ENCODE measurements at places on chromosomes 2 and 18.

- DNase-seq: no peak
Observed at GRCh38 chr18:31576670-31577069, 15.0 kb upstream of the TTR start.

GRCh38 chr18:41410006-41410405 is 545.0 kb upstream of the PIK3C3 start:
- no peak for DNase-seq

DNA sequence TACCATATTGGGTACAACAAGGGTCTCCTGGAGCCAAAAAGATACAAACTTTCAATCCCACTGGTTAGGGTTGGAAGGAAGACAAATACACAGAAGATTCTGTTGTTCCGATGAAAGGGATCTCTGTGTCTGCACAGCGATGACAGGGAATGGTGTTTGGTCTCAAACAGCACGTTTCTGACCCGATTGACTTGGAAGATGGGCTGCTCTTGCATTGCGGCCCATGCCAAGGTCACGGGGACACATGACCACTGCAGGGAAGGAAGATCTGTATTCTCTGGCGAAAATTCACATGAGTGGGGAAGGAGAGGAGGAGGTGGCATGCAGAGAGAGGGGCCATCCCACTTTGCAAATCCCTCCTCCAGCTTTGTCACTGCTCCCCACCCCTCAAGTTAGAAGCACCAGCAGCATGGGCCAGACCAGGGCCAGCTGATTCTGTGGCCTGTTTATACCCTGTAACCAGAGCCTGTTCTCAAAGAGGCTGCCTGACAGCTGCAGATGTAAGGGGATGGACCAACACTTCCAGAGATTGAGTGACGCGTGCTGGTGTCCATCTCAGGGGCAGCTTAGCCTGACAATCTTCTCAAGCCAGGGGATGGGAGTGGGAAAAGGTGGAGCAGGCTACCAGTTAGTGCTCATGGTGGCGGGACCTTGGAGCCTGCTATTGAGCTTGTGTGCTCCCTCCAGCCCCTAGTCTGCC is 57.2 kb downstream of the TNP1 start:
- DNase-seq: no peak

GRCh38 chr2:136331226-136331625 is 213.3 kb upstream of the CXCR4 start:
- no peak for DNase-seq

DNA sequence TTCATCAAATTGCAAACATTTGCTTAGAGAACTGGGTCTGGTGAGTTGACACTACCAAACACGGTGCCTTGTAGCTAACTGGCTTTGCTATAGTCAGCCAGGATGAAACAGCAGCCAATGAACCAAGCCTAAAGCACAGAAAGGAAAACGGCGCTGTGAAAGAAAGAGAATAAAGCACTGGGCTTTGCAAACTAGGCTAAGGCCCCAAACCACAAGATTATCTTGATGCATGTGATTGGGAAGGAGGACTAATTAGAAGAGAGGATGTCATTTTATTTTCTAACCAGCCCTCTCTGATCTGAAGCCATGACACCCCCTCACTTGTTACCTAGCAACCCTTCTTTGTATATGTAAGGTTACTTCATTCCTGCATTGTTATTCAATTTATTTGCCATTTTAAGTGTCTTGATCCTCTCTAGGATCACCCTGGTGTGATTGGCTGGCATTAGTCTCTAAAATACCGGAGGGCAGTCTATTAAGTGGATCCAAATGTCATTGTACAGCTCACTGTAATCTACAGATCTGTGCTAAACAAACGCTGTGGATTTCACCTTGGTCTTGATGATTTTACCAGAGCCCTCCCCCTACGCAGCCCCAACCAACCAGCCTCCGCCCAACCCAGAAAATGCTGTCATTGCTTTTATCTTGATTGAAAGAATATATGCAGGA is 395.4 kb upstream of the ACVR2A start:
- DNase-seq: no peak

GRCh38 chr18:13379930-13380690 is 161.6 kb downstream of the LDLRAD4 start:
- no peak for DNase-seq

- DNase-seq: no peak
Observed at GRCh38 chr2:39881494-39881893, 102.4 kb upstream of the THUMPD2 start.

- no peak for DNase-seq
Observed at GRCh38 chr18:32368991-32369390, 101.7 kb downstream of the GAREM1 start.

GRCh38 chr2:237696461-237696860 is 69.1 kb downstream of the LRRFIP1 start:
- no peak for DNase-seq

DNA sequence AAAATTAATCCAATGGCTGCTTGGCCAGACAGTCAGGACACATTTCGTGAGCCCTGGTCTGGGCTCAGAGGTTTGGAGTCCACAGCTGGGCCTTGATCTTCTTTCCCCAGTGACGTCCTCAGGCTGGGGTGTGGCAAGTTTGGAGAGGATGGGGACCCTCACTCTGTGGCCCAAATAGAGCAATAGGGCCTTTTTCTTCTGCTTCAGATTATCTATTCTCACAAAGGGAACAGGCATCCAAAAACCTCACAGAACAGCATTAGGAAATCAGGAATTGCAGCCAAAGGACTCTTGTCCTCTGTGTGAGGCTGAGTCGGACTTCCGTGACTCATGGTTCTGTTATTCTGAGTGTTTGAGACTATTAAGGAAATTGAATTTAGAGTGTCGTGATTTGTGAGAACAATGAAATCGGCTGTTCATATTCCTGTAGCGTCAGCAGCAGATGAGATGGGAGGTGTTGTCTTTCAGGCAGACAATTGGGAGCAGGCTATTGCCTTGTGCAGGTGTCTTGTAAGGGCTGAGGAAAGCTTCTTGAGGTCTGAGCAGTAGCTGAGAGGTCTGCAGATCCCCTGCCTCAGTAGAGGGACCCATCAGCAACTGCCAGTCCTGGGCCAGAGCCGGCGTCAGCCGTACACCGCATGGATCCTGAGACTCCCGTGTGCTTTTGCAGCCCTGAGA is 113.8 kb downstream of the SH3RF3 start:
- no peak for DNase-seq

GRCh38 chr18:3121259-3121658 is 98.5 kb downstream of the MYOM1 start:
- no peak for DNase-seq

GRCh38 chr2:193847130-193847529 is 1652.4 kb upstream of the TMEFF2 start:
- no peak for DNase-seq

DNA sequence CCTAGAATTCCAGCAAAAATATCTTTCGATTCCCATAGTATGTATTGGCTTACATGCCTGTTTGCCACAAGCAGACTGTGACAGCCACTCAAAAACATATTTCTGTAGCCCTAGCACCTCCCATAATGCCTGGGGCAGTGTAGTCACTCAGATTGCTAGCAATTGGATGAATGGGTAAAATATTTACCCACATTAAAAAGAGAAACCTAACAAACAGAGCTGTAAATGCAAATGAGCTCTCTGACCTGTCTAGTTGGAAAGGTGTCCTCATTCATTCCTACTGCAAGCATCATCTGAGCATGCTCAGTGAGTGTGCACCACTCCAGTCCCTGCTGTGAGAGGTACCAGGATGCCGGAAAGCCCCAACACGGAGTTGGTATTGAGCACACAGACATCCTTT is 234.0 kb upstream of the RAB12 start:
- no peak for DNase-seq

GRCh38 chr2:43178602-43179542 is 47.5 kb downstream of the ZFP36L2 start:
- no peak for DNase-seq

DNA sequence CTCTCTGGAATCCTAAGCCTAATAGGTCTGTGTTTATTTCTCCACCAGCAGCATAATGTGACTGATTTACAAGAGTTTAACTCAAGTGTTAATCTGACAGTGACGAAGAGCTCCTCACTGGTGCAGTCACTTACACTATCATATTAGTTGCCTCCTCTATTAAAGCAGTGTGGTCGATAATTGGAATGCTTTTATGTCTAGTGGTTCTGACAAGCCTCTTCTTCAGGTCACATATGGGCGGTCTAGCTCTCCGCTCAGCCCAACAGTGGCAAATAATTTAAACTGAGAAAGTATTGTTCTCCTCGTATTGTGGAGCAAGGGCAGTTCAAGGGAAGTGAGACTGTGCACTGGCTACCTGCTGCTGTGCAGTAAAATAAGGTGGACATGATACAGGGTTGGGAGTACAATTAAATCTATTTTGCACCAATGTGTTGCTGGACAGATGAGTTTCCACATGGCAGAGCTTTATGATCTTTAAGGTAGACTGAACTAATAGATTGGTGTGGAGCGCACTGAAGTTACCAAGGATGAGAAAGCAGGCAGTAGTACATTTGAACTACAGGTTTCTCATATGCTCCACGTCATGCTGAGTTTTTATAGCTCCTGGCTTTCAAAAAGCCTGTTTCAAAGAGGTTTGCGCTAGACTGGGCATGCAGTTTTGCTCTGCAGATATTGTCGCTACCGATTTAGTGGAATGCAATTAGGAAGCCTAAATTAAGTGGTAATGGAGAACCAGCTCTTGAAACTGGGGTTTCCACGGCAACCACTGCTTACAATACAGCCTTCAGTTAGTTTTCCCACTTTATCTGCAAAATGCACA is 151.7 kb upstream of the POU3F3 start:
- DNase-seq: no peak

DNA sequence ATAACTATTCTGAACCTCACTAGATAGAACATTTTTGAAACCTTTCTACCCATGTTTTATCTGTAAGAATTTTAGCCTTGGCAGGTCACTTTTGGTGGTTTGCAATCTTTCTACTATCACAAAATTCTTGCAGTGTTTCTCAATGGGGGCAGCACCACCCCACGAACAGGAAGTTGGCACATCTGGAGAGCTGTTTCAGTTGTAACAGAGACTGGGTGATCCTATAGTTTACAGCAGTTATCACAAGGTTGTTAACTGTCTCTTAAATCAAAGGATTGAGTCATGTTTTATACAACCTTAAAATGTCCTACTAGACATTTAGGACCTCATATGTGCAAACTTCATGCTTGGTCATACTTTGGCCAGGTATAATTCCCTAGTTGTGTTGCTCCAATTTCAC is 829.2 kb downstream of the ERBB4 start:
- DNase-seq: no peak

GRCh38 chr18:47577520-47577919 is 326.1 kb upstream of the SKOR2 start:
- DNase-seq: no peak

GRCh38 chr2:48587961-48588360 is 29.7 kb upstream of the GTF2A1L start:
- DNase-seq: no peak

- no peak for DNase-seq
Observed at GRCh38 chr18:24601585-24601984, 141.1 kb downstream of the HRH4 start.

DNA sequence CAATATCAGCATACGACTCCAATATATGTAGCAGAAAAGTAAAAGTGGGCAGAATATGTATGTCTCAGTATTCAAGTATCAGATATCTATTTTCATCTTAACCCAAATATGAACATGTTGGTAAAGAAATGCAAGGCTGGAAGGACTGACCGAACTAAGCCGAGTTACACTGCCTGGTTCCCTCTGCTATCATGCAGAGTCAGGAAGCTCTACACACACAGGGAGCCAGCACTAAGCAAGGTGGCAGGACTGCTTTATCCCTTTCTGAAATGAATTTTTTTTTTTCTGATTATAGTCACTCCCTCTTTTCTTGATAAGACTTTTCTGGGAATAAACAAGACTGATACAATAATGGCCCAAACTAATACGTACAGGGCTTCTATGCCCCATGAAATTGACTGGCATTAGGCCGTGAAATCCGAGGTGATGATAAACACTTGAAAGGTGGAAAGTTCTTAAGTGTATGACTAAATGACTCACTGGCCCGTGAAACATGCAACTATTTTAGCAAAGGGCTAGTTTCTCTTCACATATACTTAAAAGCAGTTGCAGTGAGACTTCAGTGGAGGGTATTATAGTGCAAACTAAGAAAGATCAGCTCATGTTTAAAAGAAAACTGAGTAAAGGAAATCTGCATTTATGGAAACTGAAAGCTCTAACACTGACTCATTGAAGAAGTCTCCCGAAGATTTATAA is 14.9 kb downstream of the DPP4 start:
- DNase-seq: no peak

- no peak for DNase-seq
Observed at GRCh38 chr2:205758051-205758450, 75.8 kb downstream of the NRP2 start.

DNA sequence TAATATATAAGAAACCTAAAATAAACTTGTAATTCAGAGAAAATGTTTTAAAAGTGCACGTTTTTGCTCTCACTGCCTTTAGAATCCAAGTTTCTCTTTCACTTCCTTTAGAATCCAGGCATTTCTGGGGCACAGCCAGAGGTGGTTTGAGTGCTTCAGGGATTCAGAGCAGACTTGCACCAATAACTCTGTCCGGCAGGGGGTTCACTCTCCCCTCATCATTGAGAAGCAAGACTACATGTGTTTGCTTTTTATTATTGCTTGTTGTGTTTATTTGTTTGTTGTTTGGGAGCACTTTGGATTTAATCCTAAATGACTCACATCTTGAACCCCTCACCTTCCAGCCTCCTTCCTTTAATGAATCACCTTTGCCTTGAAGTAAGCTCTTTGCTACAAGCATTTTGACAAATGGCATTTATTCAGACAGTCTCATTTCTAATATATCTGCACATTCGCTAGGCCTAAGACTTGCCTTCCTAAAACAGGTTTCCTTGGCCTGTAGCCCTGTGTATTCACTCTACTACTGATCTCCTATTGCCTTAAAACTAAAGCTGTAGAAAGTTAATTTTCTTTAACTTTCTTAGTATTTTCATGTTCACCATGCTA is 233.5 kb upstream of the ATP5MC3 start:
- DNase-seq: no peak

- DNase-seq: no peak
Observed at GRCh38 chr18:49944663-49945062, 131.3 kb upstream of the ACAA2 start.

- DNase-seq: no peak
Observed at GRCh38 chr2:128664499-128664971, 345.9 kb upstream of the HS6ST1 start.

DNA sequence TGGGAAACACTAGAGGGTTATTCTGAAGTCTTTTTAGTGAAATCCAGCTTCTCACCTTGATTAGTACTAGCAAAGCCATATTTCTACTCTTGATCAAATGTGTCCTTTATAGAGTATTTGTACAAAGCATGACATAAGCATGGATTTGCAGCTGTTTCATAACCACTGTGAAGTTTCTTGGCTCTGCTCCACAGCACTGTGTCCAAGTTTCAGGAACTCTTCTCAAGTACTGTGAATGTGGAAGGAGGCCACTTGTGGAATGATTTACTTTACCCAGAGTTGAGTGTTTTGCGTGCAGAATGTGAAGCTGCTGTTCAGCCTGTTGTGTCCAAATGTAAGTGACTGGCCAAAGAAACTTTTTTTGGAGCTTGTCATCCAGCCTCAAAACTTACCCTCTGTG is 16.2 kb upstream of the MAPRE2 start:
- DNase-seq: no peak

DNA sequence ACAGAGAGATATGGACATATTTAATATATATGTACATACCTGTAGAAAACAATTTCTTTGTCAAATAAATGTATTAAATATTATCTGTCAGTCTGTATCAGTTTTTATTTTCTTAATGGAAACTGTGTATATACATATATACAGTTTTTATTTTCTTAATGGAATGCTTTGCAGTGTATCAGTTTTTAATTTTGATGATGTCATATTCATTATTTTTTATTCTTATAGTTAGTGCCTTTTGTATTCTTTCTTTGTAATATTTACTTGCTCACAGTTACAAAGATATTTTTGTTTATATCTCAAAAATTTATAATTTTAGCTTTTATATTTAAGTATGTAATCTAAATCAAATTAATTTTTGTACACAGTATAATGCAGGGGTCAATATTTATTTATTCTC is 20.6 kb downstream of the KCNH7 start:
- no peak for DNase-seq

Measured in NCI-H187 treated with DMSO at 0.1 percent for 48 hours (cell line).